ENCODE measurements at places on chromosomes 2 and 18.

DNA sequence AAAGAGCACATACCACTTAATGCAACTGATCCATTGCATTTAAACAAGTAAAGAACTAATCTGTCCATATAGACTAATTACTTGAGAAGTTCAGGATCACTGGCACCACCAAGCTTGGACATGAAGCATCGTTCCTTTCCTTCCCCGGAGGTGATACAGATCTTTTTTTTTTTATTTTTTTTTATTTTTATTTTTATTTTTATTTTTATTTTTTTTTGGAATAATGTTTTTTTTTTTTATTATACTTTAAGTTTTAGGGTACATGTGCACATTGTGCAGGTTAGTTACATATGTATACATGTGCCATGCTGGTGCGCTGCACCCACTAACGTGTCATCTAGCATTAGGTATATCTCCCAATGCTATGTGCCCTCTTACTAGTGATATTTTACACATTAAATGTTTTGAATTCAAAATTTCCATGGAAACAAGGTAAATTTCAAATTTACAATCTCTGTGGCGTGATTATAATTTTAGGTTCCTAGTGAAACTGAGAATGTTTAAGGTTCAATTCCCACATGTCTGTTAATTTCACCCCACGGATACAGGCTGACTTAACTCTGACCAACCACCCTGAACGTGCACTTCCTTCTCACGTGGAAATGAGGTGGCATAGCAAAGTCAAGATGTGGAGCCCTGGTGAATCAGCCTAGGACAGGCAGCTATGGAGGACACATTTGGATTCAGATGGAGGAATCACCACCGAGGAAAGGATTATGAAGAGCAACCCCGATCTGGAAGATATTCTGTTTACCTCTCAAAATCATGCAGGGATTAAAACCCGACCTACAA, 101.6 kb upstream of the THOC1 start:
- no peak for DNase-seq

GRCh38 chr18:3710712-3711301, 260.8 kb downstream of the TGIF1 start:
- no peak for DNase-seq

DNA sequence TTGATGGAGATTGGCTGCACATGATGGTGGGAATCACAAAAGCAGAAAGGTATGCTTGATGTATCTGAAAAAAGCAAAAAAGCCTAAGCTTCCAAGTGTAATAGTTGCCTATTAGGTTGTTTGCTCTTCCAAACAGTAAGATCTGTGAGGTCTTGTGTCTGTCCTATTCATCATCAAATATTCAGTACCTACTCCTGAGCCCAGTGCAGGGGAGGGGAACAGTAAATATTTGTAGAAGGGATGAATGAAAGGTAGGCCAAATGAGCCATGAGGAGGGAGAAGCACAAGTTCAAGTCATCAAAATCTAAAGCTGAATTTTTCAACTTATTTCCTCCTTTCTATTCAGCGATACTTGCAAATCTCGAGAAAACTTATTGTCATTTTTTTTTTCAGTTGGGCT, 153.2 kb upstream of the ETAA1 start:
- no peak for DNase-seq

DNA sequence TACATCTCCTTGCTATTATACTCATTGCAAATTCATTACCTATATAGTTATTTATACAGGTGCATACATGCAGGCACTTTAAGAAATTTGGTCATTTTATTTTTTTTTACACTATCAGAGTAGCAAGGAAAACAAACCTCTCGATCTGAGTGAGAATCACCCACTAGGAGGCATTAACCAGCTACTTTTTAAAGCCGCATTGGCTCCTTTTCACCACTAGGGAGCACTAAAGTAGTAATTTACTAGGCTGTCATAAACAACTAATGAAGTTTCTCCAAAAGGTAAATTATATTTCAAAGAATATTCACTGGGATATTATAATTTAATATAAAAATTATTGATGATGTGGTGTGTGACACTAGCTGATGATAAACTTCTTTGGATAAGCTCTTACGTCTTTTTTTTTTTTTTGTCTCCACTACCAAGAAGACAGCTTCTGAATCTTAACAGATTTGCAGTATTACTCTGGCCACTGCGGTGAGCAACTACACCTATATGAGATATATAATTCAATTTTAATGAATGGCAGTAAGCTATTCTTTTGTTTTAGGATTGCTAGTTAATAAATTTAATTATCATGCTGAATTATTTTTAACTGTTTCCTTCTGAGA, 101.9 kb downstream of the NOL4 start:
- no peak for DNase-seq
